ENCODE measurements at places on chromosomes 6 and 20.

DNA sequence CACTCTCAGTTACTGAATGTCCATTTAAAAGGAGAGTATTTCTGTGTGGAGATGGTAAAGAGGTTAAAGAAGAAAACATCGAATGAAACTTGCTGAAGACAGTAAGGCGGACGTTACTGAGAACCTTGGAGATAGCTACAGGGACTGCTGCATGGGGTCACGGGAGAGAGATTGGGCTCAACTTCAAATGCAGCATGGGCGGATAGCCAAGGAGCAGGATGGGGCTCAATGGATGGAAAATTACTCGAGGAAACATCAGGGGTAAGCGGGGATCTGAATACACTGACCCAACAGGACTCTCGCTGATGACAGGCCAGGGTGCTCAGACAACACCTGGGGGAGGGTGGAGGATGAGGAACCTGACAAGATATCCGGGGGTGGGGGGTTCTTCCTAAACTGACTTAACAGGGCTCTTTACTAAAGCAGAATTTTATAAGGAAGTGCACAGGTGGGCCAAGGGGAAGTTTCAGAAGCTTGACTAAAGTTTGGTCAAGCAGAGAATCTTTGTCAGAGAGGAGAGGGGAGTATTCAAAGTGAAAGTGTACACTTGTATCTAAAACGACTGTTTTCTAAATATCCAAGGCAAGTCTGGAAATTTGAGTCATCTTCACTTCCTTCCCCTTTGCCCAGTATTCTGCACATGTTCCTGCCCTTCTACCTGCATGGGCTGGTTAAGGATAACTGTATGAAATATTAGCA is 22.8 kb downstream of the ECT2L start:
- no peak for DNase-seq

GRCh38 chr6:129684903-129685661 is 24.9 kb downstream of the ARHGAP18 start:
- no peak for DNase-seq

GRCh38 chr20:4763723-4764510 is 42.2 kb downstream of the PRND start:
- no peak for DNase-seq

DNA sequence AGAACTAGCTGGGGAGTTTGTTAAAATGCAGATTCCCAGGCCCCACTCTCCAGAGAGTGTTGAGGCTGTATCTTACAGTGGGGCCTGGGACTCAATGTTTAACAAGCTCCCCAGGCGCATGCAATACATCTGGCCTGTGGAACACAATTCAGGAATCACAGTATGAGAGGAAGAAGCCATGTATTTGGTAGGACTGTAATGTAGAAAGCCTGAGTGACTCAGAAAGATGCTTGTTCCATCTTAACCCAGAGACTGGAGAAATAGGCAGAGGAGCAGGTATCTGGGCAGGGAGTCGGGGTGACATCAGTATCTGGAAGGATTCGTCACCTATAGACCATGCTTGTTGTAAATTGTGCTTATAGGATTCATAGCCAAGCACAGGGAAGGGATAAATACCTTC is 90.5 kb downstream of the UNC5CL start:
- no peak for DNase-seq

- no peak for DNase-seq
Observed at GRCh38 chr6:80366051-80366450, 259.6 kb downstream of the BCKDHB start.
